ENCODE measurements at places on chromosomes 6 and 20.

- DNase-seq, result no peak
These were observed 731.5 kb upstream of the EPHA7 start for GRCh38 chr6:94150886-94151285.

GRCh38 chr6:109224107-109224875 is 129.0 kb downstream of the CEP57L1 start:
- no peak for DNase-seq

- peak; percentile 21 for DNase-seq
These were observed 47.6 kb upstream of the SMLR1 start for GRCh38 chr6:130779658-130780033.

DNA sequence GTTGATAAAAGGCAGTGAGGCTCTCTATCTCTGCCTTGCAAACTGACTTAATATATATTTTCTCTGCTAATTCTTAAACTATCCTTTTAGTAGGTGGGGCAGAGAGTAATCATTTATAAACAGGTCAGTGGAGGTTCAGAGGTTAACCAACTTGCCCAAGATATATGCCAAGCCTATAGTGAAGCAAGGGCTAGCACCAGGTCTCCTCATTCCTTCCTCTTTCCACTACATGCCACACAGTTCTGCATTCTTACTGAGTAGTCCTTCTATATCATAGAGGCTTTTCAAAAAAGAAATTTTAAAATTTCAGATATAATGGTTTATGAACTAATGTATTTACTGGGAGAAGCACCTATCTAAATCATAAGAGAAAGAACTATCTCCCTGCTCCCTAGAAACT is 8.5 kb downstream of the ARG1 start:
- DNase-seq, result no peak

DNA sequence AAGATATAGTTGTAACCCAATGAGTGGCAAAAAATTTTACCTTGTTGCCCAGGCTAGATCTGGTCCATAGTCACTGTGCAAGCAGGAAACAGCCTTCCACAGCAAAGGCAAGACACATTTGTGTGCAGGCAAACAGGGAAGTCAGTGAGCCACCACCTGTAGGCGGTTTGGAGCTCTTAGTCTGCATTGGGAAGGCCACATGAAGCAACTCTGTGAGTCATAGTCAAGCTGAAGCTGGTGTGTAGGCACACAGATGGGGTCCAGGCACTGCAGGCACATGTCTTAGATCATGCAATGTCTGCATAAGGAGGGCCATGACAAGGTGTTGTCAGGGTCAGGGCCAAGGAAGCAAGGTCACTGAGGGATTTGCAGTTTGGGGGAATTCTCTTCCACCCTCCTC is 543.2 kb upstream of the EPHA7 start:
- DNase-seq, result peak; percentile 28

DNA sequence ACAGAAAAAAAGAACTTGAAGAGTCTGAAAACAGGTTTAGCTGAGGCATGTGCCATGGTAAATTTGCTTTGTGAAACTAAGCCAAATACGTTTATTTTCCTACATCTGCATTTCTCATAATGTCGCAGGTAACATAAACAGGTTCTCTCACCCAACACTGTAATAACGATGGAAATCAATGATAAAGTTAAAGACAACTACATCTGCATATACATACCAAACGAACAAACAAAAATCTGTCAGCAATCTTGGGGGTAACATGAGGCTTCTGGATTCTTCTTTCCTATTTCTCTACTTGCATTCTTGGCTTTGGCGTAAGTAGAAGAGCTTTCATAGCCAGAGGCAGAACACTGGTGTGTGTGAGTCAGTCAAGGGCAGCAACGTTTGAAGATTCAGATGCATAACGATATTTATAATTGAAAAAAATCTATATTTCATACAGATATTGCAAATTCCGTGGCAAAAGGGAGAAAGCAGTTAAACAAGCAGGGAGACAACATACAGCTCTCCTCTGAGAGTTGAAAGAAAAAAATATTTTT is 195.1 kb downstream of the EDN1 start:
- DNase-seq, result no peak

GRCh38 chr20:21513181-21513663 is 642 bp downstream of the NKX2-2 start:
- no peak for DNase-seq

- DNase-seq, result no peak
These were observed 223.2 kb downstream of the SYNDIG1 start for GRCh38 chr20:24692446-24693200.

DNA sequence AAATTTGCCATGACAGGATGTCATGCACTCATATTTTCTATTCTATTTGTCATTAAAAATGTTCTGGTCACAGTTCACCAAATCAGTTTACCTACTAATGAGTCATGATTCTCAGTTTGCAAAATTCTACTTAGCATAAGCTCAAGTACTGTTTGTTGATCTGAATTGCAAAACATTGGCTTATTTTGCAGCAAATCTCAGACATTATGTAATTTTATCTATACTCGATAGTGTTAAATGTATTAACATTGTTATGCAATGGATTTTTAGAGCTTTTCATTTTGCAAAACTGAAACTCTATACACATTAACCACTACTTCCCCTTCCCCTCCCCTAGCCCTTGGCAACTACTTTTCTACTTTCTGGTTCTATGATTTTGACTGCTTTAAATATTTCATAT is 213.8 kb upstream of the ZFP64 start:
- DNase-seq, result no peak

DNA sequence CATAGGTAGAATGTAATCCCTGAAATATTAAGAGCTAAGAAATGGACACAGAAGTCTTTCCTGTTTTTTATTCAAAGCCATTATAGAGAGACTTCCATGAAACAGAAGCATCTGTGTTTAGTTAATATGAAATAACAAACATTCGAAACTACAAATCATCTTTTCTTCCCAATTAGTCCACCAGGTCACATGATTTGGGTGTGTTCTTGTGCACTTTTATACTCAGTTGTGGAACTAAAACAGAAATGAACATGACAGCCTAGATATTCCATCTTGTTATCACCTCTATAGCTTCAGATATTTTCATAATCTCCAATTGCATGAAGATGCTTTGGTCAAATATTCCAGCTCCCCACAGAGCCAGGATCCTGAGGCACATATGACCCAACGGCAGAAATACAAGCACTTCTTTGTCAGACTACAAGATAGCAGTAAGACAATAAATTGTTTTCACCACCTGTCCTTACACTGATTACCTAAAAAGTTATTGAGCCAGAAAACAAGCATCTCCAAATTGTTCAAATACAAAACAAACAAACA is 116.8 kb upstream of the BEND6 start:
- no peak for DNase-seq

- peak; percentile 67 for DNase-seq
These were observed 17.1 kb upstream of the CALHM6 start for GRCh38 chr6:116444092-116444491.

GRCh38 chr6:10610289-10610688 is 84.1 kb downstream of the C6orf52 start:
- DNase-seq, result peak; percentile 2

DNA sequence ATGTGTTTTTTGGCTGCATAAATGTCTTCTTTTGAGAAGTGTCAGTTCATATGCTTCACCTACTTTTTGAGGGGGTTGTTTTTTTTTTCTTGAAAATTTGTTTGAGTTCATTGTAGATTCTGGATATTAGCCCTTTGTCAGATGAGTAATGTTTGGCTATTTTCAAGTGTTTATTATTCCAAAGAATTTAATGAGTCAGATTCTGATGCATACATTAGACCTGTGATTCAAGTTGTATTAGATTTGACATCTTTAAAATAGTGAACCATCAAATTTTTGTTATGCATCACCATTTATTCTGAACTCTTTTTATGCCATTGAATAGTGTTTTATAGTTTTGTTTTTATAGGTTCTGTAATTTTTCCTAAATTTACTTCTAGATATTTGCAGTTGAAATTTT is 319.3 kb downstream of the PKHD1 start:
- DNase-seq, result no peak

- no peak for DNase-seq
These were observed 26.6 kb downstream of the ABT1 start for GRCh38 chr6:26623339-26623859.

- peak; percentile 42 for DNase-seq
These were observed 24.0 kb upstream of the ARMH2 start for GRCh38 chr6:24822696-24823095.

DNA sequence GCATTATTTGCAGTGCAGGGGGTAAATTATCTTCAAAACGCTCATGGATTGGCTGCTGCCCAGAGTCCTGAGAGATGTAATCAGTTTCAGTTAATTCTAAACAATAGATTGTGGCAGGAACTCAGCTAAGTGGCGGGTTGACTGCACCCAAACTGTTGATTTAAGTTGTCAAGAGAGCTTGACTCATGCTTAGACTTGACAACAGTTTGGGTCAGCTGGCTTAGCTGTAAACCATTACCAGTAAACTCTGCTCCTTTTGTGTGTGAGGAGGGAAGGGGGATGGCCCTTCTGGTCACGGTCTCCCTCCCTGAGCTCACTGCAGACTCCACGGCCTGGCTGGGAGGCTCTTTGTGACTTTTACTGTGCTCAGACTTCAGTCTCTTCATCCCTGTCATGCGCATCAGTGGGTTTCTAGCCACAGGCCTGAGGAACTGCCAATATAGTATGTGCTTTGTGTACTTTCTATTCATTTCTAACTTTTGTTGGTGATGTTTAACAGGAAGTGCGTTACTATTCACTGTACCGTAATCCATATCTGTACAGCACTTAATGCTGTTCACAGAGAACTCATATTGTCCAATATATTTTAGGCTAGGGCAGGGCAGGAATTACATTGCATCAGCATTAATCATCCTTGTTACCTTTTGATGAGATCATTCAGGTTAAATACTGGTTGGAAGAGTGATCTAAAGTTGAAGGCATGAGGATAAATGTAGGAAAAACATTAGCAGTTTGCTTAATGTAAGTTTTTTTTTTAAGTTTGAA is 488.3 kb downstream of the CDKAL1 start:
- peak; percentile 10 for DNase-seq

DNA sequence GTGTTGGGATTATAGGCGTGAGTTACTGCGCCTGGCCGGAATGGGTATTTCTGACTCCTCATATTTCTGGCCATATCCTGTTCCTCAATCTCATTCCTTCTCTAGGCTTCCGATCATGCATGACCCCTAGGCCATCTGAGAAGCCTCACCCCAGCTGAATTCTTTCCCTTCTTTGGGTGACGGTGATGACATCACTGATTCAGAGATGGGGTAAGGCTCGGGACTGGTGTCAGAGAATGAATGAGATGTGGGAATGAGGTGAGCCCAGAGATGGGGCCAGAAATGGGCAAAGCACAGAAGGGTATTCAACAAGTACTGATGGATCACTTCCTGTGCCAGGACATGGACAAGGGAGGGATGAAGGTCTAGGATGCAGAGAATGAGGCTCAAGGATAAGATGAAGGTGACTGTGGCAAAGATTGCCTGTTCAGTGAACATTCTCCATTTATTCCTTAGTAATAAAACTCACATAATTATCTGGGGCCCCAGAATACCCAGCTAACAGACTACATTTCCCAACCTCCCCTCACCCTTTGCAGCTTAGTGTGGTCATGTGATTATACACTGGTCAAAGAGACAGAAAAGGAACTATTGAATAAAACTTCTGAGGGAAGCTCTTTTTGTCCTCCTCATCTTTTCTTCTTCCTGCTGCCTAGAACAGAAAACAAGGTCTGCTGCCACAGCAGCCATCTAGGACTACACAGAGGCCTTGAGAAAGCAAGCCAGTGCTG is 39.6 kb downstream of the KIAA0319 start:
- DNase-seq, result no peak

GRCh38 chr20:18511571-18511970 is 3.8 kb downstream of the SEC23B start:
- no peak for DNase-seq

DNA sequence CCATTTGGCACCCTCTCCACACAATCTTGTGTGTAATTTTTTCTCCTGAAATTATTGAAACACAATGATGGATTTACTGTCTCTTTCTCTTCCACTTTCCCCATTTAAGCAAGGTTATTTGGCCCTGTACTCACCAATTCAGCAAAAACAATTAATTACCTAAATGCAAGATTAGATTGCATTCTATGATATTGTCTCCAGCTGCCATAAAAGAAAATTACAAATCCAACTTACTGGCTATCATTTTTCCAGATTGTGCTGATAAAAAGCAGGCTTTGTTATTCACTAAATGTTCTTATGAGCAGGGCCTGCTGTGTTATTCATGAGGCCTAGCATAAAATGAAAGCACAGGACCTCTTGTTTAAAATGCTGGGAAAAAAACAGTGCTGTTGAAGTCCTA is 95.8 kb upstream of the IRAK1BP1 start:
- no peak for DNase-seq

DNA sequence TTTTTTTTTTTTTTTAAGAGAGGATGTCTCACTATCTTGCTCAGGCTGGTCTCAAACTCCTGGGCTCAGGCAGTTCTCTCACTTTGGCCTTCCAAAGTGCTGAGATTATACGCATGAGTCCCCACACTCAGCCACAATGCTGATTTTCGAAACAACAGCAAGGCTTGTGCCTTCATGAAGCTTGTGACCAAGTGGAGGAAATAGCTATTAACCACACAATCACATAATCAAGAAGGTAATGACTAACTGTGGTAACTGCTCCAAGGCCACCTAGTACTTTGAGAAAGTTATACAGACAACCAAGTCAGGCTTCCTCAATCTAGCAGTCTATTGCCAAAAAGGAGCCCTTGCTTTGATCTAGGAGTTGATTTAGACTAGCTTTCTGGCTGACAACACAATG is 46.3 kb downstream of the SOD2 start:
- peak; percentile 43 for DNase-seq

DNA sequence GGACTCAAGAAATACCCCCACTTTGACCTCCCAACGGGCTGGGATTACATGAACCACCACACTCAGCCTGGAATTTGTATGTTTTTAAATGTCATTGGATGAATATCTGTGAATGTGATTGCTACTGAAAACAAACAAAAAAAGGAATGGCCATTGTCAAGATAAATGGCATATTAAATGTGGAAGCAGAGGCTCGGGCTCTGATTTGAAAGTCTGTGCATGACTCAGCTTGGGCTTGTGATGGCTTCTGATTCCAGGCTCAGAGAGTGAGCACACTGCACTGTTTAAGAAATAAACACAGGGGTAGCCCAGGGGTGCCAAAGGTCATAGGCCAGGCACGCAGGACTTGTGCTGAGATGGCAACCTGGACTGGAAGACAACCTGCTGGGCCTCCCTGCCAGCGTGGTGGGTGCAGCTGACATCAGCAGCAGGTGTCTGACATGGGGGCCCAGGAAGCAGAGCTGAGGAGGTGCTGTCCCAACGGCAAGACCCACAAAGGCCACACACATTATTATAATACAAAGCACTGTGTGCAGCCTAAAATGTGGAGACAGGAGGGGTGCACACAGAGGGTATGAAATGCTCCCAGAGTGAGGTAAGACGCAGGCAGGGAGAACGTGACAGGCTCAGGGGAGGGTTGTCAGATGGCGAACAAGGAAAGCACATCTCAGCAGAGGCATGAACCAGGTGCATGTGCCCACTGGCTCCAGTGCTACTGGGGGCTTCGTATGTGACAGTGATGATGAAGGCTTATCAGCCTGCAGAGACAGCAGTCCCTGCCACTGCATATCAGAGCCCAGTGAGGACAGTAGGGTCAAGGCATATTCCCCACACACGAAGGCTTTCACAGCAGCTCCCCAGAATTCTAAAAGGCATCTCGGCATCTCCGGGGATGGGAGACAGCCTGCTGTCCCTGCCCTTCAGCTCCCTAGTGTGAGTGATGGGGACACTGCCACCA is 169.4 kb downstream of the SYNDIG1 start:
- no peak for DNase-seq

- DNase-seq, result no peak
These were observed 20.4 kb upstream of the ITPR3 start for GRCh38 chr6:33600761-33601160.

Measured in fibroblast of mammary gland (primary cell).